ENCODE measurements at places on chromosomes 3 and 15.

GRCh38 chr3:66938338-66938963 is 59.7 kb upstream of the KBTBD8 start:
- DNase-seq = no peak

DNA sequence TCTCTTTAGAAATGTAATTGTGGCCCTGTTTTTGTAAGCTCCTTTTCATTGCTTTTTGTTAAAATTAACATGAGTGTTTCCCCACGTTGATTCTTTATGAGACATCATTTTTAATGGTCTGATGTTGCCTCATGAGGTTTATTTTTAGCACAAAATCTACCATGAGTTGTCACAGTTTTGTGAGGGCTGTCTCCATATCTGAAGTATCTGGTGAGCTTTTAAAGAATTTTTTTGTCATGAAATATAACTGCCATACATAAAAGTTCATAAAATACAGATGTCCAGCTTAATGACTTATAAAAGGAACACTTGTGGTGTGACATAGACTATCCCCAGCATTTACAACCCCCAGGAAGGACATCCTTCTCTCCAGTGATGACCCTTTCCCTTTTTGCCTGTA is 34.3 kb upstream of the CEMIP start:
- no peak for DNase-seq

DNA sequence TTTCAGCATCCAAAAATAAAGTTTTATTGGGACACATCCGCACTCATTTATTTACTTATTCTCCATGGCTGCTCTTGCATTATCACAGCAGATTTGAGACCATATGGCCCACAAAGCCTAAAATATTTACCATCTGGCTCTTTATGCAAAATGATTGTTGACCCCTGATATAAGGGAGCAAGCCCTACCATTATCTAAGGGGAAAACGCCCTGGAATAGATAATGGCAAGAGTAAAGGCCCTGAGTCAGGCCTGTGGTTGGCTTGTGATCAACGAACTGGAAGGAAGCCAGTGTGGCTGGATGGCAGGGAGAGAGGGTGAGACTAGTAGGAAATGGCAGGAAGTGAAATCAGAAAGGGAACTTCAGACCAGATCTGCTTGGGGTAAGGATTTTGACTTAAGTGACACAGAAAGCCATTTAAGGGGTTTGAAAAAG is 24.6 kb upstream of the DMXL2 start:
- no peak for DNase-seq

- DNase-seq = no peak
These were observed 18.1 kb downstream of the CRABP1 start for GRCh38 chr15:78358102-78358870.

DNA sequence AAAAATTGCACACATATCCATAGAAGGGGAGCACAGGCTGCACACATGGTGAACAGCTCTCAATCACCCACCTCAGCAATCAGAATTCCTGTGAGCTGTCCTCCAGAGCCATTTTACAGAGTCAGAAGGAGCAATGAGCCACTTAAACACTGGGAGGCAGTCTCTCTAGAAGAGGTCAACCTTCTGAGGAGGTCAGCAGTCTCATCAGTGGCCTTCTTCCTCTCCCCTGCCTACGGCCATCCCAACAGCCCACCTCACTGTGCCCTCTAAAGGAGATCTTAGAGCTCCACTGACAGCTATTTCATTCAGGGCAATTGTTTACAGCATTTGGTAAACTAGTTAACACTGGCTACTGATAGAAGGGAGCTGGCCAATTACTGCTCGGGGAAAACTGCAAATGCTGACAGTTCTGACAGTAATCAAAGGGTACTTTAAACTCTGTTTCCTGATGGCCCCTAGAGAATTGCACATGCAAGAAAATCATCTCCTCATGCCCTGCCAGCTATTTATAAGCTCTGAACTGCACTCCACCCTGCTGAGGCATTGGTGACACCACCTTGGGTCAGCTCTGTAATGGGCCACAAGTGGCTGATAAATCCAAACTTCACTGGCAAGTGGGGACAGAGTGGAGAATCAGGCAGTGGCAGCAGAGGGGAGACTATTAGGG is 42.1 kb upstream of the TSPAN3 start:
- DNase-seq = no peak

GRCh38 chr3:176469694-176470205 is 727.5 kb downstream of the TBL1XR1 start:
- DNase-seq = no peak

GRCh38 chr3:185764163-185764979 is 60.5 kb downstream of the IGF2BP2 start:
- no peak for DNase-seq

GRCh38 chr15:41714291-41714690 is 54.1 kb downstream of the MGA start:
- no peak for DNase-seq

- no peak for DNase-seq
These were observed 31.5 kb upstream of the ARHGEF26 start for GRCh38 chr3:154089421-154090420.

- DNase-seq = no peak
These were observed 17.3 kb downstream of the BOC start for GRCh38 chr3:113228498-113229286.

DNA sequence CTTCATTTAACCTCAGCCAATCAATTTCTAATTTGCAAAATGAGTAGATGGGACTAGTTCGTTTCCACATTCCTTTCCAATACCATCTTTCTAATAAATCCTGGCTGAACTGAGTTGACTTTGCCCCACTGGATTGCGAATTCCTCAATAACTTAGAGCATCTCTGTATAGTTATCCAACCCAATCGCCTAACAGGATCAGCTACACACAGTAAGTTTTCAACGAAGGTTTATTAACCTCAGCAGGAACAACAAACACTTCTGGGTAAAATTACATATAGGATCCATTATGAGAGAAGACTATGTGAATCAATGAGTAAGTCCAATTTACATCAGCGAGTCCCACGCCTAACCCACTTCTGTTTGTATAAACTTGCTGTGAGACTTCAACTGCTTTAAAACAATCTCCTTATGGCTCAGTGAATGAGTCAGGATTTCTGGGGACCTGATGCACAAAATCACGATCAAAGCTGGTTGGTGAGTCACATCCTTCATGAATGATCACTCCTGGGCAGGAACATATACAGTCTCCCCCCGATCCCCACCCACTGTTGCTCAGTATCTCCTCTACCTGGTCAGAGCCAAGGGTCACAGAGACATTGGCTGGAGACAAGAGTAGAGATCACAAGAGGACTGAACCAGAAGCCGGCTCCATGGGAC is 142.8 kb downstream of the EDEM1 start:
- DNase-seq = no peak

DNA sequence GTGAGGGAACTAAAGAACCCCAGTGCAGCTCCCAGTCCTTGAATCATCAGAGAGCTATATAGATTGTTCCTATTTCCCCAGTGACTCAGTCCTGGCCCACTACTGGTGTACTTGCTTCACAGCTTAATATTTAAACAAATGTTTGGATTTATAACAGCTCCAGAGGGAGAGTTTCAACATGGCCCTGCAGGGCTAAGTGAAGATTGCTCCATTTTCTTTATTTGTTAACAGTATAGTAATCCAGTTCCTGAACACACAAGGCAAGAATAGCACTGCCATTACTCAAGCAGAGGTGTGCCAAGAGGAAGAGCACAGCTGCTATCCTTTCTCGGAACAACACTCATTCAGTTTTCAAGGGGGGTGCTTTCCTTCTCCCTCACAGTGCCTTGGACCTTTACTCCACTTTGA is 6.5 kb downstream of the SQOR start:
- peak; percentile 15 for DNase-seq

- DNase-seq = no peak
These were observed 22.1 kb downstream of the UBE3A start for GRCh38 chr15:25416693-25417092.

DNA sequence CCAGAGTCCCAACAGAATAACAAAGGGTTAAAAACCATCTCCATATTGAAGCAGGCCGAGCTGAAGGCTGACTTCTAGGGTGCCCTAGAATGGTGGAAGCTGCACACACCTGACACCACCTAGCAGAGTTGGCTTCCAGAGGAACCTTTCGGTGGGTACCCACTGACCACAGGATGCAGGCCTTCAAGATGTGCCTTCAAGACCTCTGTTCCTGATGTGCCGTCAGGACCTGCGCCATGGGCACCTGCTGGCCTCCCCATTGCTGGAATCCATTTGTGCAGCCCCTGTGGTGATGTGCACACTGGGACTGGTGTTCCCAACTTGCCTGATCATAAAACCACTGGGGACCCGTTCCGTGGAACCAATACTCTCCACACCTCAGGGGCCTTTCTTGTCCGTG is 35.7 kb upstream of the RPL32 start:
- no peak for DNase-seq

GRCh38 chr15:90213122-90213817 is 12.1 kb downstream of the SEMA4B start:
- no peak for DNase-seq

- DNase-seq = no peak
These were observed 736.9 kb upstream of the CCDC54 start for GRCh38 chr3:106640353-106640752.

DNA sequence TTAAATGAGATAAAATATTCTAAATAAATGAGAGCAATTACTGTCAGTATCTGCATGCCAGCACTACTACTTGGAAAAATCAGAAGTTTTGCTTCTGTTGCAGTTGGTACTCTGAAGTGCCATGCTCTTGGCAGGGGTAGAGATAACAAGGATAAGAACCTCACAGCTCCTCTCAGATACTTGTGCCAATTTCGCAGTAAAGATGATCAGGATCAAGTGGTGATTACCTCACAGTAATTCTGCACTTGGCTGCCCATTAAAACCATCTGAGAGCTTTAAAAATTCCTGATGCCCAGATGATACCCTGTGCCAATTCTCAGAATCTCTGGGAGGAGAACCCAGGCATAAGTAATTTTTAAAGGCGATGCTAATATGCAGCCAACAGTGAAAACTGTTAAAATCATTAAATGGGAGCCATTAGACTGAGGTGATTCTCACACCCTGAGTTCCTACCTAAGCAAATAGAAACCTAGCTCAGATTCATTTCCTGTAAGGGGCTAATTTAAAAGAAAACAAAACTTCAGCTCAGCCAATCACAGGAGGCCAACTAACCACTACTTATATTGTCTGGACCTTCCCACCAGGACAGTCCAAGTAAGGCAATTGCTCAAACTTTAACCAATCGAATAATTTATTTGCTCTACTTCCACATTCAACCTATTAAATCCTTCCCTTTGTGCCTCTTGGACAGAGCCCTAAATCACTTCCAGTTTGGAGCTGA is 171.2 kb downstream of the KCNMB2 start:
- no peak for DNase-seq

- no peak for DNase-seq
These were observed 30.6 kb downstream of the TBC1D2B start for GRCh38 chr15:78046796-78047341.

DNA sequence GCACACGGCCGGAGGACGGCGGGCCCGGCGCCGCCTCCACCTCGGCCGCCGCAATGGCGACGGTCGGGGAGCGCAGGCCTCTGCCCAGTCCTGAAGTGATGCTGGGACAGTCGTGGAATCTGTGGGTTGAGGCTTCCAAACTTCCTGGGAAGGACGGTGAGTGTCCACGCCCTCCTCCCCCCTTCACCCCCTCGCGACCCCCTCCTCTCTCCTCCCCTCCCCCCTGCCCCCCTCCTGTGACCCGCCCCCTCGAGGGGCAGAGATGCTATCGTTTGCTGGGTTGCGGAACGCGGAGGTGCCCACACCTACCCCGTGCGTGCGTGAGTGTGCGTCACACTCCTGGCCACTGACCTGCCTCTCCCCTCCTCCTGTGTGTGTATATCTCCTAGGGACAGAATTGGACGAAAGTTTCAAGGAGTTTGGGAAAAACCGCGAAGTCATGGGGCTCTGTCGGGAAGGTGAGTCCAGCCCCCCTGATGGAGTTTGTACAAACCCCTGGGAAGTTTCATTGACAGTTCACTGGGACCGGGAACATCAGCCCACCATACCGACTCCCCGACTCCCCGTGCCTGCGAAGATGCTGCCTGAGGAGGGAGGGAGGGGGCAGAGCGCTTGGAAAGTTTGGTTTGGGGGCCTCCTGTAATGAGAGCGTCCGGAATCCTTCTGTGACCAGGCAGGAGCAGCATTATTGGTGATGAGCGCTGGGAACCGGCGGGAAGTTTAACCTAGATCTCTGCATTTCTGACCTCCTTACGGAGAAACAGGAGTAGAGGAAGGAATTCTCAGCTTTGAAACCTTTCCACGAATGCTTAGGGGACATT is 795 bp upstream of the SCAANT1 start:
- no peak for DNase-seq

DNA sequence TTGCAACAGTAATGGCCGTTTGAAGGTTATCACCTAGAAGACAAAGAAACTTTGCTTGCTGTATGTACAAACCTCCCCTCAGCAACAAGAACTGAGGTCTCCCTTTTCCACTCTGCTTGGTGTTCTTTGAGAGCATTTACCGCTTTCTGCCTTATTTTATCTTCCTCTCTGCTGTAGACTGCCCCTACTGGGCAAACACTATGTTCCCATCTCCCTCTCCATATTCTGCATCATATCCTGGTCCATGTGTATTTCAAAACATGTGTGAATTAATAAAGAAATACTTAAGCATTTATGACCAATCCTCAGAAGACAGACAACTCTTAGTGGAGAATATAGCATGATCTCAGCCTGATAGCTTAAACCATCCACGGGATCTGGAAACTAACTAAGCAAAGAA is 64.4 kb downstream of the ATP13A5 start:
- DNase-seq = no peak

DNA sequence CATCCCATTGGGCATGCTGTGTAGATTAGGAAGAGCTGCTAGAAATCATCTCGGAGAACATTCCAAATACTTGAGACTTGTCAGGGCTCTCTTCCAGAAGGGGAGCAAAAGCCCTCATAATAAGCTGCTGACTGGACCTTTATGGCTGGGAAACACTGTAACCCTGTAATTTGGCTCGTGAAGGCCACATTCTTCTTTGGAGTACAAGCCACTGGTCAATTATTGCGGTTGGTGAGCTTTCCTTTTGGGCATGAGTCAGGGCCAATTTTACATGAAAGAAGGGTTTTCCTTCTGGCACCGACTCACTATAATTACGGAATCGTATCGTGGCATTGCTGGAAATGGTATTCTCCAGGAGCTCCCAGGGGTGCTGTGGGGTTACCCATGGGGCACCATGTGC is 434.5 kb upstream of the RGMA start:
- DNase-seq = no peak

DNA sequence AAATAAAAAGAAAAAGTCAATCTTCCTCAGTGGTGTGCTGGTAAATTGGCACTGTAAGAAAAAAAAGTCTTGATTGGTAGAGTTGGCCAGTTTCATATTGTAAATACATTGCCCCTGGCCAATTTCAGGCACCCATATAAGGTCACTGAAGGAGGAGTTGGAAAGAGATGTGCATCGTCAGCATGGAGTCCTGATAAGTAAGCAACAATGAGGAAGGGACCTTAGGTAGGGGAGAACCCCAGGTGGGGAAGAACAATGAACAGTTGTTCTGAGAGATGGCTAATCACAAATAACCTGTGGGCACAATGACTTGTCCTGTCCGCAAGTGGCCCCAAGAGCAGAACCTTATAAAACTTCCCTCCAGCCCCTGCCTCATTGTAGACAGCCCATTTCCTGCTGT is 8.6 kb upstream of the CYP8B1 start:
- DNase-seq = no peak

- DNase-seq = no peak
These were observed 2.5 kb upstream of the C3orf38 start for GRCh38 chr3:88147261-88147660.
